Osteocyte (in vitro differentiated cells): ENCODE measurements at places on chromosomes 6 and 20. TPM values are rescaled to one million over a fixed set of nuclear protein-coding genes. Genes with fewer than 3 reads are reported as not detected.

DNA sequence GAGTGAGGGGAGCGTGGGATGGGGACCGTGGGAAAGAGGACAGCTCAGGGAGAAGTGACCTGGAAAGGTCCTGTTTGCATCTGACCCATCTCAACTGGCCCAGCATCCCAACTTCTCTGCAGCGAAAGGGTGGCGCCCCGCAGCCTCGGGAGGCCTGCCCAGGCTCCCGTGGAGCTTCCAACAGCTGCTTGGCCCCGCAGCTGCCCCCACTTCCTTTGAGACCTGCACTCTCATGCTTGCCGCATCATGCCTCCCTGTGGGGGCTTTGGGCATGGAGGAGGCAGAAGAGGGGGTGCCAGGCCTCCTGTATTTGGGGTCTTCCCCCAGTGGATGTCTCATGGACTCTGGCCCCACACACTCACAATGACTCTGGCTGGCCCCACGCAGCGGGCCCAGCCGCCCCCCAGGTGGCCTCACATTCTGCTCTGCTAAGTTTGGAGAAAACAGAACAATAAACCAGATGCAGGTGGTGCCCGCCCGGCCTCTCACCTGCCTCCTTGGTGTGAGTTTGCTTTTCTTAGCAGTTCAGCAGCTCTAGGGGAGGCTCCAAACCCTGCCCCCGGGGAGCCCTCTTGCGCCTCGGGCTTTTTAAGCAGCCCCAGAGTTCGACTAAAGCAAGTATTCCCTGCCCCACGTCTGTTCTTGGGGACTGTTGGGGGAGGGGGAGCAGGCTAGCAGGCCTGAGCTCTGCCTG lies 40.7 kb downstream of the CPXM1 start:
- no peak overlapping the region for H3K4me3 ChIP-seq
- H3K36me3 ChIP-seq: no peaks in the 10 kb centered on the region
- peaks cover 8% of the 10 kb centered on the region for H3K4me1 ChIP-seq
- no peak overlapping the region for H3K27ac ChIP-seq
- no peak for DNase-seq
- peaks cover 26% of the 10 kb centered on the region for H3K27me3 ChIP-seq

GRCh38 chr6:136158387-136158821 lies 91.7 kb downstream of the MTFR2 start:
- peaks cover 8% of the 10 kb centered on the region for H3K36me3 ChIP-seq
- no peak overlapping the region for H3K4me3 ChIP-seq
- no peaks in the 10 kb centered on the region for H3K4me1 ChIP-seq
- no peak for DNase-seq
- no peak overlapping the region for H3K27ac ChIP-seq

GRCh38 chr6:112179631-112180030 lies 74.7 kb downstream of the LAMA4 start:
- H3K27ac ChIP-seq: no peak overlapping the region
- H3K4me3 ChIP-seq: no peak overlapping the region
- H3K27me3 ChIP-seq: no peaks in the 10 kb centered on the region
- H3K4me1 ChIP-seq: peaks cover 23% of the 10 kb centered on the region

GRCh38 chr6:111076024-111076695 lies 11.1 kb upstream of the SLC16A10 start:
- H3K4me1 ChIP-seq: no peaks in the 10 kb centered on the region
- no peak overlapping the region for H3K27ac ChIP-seq
- H3K4me3 ChIP-seq: no peak overlapping the region
- DNase-seq: no peak

DNA sequence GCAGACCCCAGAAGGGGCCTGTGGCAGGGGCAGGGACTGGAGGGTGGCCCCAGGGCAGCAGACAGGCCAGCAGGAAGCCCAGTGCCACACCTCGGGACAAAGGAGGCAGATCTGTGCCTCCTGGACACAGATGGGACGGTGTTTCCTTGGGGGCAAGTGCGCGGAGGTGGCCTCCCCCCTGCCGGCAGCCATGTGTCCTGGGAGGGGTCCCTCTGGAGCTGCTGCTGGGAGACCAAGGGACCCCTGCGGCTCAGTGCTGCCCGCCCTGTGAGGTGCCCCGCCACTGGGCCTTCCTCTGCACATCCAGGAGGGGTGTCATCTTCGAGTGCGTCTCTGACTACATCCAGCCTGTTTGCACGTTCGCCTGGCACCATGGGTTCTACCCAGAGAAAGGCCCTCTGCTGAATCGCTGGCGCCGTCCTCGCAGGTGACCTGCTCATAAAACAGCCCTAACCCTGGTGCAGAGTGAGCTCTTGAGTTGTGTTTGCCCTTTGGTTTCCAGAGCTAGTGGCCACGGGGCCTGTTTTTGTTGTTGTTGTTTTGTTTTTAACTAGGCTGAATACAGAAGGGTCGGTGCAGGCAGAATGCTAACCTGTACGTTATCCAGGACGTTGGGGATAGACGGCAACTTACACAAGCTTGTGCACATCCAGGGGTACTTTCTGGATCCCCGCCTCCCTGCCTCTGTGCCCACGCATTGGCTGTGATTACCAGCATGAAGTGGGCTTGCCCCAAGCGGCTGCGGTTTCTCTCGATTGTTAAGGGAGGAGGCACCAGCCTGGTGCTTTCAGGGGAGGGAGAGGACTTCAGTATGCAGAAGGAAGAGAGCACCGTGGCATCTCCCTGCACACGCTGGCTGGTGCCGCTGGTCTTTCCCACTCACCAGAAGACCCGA lies 1.3 kb upstream of the KCNQ2 start:
- no peaks in the 10 kb centered on the region for H3K36me3 ChIP-seq
- H3K4me1 ChIP-seq: no peaks in the 10 kb centered on the region
- no peak overlapping the region for H3K4me3 ChIP-seq
- no peak overlapping the region for H3K27ac ChIP-seq
- peaks cover 38% of the 10 kb centered on the region for H3K27me3 ChIP-seq
- no peak for DNase-seq

- H3K36me3 ChIP-seq: no peaks in the 10 kb centered on the region
- no peak overlapping the region for H3K27ac ChIP-seq
- peaks cover 9% of the 10 kb centered on the region for H3K4me1 ChIP-seq
- H3K4me3 ChIP-seq: peak overlapping the region; percentile 81
These were observed 11.1 kb downstream of the FAM110A start for GRCh38 chr20:844473-845225.

DNA sequence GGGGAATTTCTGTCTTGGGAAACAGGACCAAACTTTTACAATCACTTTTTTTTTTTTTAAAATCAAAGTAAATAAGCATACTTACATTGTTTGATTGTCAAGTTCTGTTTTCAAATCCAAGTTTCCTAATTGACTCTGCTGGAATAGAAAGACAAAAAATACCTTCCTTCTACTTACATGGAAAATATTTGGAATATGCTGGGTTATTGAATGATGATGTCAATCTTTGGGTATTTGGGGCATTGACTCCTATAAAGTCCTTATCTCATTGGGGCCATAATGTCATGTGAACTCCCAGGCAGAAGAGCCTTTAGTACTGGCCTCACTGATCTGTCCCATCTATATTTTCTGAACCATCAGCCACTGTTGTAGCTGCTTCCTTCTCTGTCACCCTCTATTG lies 122.6 kb upstream of the NOX3 start:
- H3K27ac ChIP-seq: no peak overlapping the region
- no peak overlapping the region for H3K4me3 ChIP-seq
- no peaks in the 10 kb centered on the region for H3K4me1 ChIP-seq
- no peak for DNase-seq
- peaks cover 21% of the 10 kb centered on the region for H3K27me3 ChIP-seq
- no peaks in the 10 kb centered on the region for H3K36me3 ChIP-seq

- no peak overlapping the region for H3K4me3 ChIP-seq
- H3K27me3 ChIP-seq: peaks cover 12% of the 10 kb centered on the region
- no peaks in the 10 kb centered on the region for H3K36me3 ChIP-seq
- no peak overlapping the region for H3K27ac ChIP-seq
- H3K4me1 ChIP-seq: no peaks in the 10 kb centered on the region
- DNase-seq: no peak
These were observed 13.1 kb downstream of the RRAGD start for GRCh38 chr6:89398762-89399525.

Gene SNAI1
- total RNA-seq: 13.0 and 13.4 TPM in 2 replicates

Gene TAP2
- 50.1 and 51.9 TPM in 2 replicates for total RNA-seq
